Activated T-helper 2 cell treated with anti-CD3 and anti-CD28 coated beads, Interferon-gamma antibody, Interleukin-2, Interleukin-4, amounts not matched to agents 10 μg/mL and 5 μg/mL and 100 μg/mL, durations not matched to agents 14 hours and 24 hours and 36 hours (primary cell): ENCODE measurements at places on chromosomes 1 and 21.

- no peak for DNase-seq
These were observed 114.2 kb downstream of the SIK1 start for GRCh38 chr21:43312751-43313169.

- DNase-seq = no peak
These were observed 17.1 kb downstream of the PDZK1IP1 start for GRCh38 chr1:47172782-47173181.

GRCh38 chr1:220655509-220655908 lies 34.7 kb upstream of the C1orf115 start:
- no peak for DNase-seq

- no peak for DNase-seq
These were observed 42.0 kb downstream of the PCSK9 start for GRCh38 chr1:55081188-55081904.

DNA sequence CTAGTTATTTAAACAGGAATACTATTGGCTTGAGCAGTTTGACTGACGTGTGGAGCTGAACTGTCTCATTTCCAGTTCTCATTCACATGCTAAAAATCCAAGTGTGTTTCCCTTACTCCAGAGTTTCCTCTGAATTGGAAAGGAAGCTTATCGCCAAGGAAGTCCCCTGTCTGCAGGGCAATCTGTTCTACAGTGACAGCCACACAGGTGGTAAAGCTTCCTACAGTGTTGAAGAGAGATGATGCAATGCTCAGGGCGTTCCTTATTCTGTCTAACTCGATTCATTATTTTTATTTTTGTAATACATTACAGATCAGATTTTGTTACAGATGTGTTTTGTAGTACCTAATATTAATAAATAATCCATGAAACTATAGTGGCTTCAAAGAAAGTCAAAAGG lies 41.3 kb downstream of the ADAMTS5 start:
- DNase-seq = no peak

DNA sequence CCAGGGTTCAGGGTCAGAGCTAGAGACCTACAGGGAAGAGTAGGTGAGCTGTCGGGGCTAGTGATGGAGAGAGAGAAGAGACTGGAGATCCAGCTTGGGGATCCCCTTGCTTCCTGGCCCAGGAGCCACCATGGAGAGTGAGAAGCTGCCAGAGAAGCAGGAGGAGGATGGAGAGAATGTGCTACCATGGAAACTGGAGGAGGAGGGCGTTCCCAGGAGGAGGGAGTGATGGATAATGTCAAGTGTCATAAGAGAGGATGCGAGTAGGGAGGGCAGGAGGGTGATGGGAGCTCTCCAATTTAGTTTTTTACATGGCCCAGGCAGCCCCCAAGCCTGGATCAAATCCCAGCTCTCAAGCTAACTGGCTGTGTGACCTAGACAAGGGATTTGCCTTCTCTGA lies 46.5 kb upstream of the EPB41 start:
- DNase-seq = no peak

DNA sequence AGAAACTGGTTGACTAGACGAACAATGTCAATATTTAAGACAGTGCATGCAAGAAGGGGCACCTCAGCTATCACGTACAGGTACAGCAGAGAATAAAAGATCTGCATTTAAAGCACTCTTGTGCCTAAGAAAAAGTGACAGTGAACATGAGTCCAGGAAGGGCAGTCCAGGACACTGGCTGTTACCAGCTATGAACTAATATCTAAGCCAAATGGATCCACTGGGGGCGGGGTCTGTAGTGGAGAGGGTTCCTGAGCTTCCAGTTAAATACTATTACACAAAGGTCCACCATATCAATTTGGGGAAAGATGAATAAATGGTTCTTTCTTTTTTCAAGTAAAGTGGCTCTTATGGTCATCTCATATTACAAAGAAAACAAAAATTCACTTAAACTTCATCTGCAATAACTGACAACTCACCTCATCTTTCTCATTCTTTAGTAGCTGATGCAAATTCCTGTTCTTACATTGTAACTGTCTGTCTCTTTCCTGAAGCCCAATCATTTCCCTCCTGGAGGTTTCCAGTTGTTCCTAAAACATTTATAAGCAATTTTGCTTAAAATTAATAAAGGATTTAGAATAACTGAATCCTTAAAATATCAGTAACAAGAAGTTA lies 24.5 kb downstream of the SSX2IP start:
- no peak for DNase-seq

GRCh38 chr1:12544992-12545391 lies 73.0 kb downstream of the DHRS3 start:
- no peak for DNase-seq

- peak; percentile 64 for DNase-seq
These were observed 407 bp upstream of the PIGV start for GRCh38 chr1:26787381-26787705.

DNA sequence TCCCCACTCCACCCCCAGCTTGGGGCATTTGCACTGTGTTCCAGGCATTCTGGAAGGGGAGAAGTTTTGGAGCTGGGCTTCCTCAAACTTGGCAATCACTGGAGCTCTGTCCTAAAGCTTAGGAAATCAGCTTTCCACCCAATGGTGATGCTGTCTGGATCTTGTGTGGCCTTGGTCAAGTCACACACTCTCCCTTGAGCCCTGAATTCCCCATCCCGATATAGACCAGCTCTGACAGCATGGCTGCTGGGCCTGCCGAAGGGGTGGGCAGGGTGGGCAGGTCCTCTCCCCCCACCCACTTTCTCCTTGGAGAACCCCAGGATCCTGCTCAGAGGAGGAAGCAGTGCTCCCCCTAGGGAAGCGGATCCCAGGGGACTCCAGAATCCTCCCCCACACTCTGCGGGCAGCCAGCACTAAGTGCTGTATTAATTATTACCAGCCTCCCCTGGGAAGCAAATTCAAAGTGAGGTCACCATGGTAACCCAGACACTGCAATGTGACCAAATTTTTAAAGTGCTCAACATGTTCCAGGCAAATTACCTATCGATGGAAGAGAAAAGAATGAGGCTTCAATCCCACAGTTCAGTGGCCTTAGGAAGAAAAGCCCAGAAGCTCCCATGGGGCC lies 21.3 kb upstream of the LDLRAP1 start:
- DNase-seq = no peak

- DNase-seq = no peak
These were observed 4.5 kb downstream of the POLR3C start for GRCh38 chr1:145828367-145829026.

DNA sequence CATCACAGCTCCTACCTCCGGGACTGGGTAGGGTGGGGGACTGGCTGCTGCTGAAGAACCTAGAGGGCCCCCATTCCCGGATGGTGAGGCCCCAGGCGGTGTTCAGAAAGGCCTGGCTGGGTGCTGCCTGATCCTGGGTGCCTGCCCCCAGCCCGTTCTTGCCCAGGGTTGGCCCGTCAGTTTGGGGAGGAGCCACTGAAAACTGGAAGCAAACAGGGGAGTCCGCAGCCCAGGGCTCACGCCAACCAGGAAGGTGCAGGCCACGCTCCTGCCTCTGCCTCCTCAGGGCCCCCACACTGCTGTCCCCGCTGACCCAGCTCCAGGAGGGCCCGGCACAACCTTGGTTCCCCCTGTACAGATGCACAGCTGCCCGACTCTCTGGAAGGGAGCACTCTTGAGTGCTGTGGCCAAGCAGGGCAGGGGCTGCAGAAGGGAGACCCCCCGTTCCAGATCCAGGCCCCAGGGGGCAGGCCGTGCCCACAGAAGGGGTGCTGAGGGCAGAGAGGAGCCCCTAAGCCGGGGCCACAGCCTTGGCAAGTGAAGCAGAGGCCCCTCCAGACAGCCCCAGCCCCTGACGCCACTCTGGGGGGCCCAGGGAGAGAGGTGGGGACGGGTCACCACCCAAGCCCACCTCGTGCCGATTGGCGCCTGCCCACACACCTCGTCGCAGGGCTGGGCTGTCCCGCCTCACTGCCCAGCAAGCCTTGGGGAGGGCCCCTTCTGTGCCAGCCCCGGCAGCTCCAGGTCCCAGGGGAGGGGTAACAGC lies 5.5 kb downstream of the C1QTNF12 start:
- DNase-seq = no peak

GRCh38 chr1:193486671-193487229 lies 300.3 kb upstream of the B3GALT2 start:
- no peak for DNase-seq

DNA sequence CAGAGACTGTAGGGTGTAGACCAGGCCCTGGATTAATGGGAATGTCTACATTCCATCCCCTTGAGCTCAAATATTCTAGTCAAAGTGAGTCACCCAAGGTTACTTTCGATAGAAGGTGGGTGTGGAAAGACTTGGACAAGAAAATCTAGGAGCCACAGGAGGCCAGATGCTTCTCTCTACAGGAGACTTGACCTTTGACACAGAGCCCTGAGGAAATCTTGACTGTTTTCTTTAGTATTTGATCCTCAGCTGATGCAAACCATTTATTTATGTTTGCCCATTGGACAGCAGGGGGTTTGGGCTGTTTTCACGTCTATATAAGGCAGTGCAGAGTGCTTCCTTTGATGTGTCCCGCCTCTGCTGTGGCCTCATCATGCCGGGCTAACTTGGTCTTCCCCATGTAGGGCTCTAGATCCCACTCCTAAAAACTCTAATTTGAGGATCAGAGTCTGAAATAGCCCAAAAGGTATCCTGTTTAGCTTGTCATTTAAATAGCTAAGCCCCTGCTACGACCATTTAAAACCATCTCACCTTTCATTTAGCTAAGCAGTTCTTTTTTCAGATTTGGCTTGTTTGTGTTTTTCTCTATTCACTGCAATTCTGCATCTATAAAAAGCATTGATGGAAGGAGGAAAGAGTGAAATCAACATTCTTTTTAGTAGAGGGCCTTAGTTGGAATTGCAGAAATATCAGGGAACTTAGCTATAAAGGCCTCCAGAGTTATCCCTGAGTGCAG lies 15.5 kb upstream of the MAP3K7CL start:
- DNase-seq = no peak

DNA sequence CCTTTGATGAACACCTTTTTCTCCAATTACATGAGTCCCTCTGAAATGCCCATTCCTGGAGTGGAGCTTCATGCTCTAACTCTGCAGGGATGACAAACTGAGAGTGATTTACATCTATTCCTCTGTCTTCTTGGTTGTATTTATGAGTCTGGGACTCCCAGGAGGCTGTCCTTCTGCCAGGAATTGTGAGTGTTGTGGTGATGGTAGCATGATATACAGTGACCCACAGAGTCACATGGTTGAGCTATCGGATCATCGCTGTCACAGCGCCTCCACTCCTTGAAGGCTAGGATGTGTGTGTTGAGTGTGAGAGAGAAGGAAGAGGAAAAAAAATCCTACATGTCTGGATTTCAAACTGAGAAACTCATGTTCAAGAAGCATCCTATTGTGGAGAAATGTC lies 163.4 kb upstream of the CACNA1E start:
- no peak for DNase-seq

- peak; percentile 82 for DNase-seq
These were observed 45.2 kb downstream of the ATP1A1 start for GRCh38 chr1:116418091-116418830.

DNA sequence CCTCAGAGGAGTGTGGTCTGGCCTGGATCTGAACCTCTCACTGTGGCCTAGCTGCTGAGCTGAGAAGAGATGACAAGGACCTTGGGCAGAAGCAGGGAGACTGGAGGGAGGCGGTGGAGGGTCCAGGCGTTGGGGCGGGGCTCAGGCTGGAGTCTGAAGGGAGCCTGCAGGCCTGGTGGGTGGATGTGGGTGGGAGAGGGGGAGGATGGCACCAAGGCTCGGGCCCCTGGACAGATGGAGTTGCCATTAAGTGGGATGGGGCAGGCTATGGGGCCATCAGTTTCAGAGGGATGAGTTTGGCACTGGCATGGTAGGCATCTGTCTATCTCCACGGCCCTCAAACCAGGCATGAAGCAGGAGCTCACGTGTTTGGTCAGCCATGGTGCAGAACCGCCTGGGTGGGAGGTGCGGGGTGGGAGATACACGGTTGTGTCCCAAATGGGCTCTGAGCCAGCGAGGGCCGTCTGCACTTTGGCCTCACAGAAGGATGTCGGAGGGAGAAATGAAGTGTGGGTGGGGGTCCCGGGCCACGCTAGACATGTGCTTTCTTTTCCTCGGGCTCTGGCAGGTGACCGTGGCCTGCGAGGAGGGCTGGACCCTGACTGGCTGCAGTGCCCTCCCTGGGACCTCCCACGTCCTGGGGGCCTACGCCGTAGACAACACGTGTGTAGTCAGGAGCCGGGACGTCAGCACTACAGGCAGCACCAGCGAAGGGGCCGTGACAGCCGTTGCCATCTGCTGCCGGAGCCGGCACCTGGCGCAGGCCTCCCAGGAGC lies 23.6 kb downstream of the PCSK9 start:
- DNase-seq = no peak

- DNase-seq = no peak
These were observed 12.2 kb downstream of the VASH2 start for GRCh38 chr1:212962509-212962908.

- no peak for DNase-seq
These were observed 657.0 kb downstream of the AMY1C start for GRCh38 chr1:104406728-104407127.

DNA sequence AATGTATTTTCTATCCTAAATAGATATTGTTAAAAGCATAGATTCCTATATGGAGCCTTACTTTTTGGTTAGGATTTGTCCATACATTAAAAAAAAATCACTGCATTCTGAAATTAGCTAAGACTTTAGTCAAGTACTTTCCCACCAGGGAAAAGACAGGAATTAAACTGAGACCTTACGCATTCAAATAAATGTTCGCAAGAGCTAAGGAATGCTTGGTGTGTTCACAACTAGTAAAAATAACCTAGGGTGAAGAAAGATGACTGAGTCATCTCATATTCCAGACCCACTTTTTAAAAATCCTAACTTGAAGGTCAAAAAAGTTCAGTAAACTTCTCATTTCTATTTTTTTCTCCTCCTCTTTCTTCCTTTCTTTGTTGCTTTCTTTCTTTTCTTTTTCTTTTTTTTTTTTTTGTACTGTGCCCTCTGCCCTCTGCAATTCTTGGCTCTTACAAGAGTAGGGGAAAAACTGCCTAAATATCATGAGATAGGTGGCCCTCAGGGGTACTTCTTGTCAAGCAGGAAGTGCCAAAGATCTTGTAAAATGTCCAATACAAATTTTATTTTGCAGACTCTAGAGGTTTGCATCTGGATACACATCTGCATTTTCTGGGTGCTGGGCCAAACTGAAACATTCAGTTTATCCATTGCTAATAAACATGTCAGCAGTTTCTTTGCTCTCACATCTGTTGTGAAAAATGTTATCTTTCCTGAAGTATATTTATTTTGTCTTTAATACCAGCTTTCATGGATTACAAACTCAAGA lies 121.4 kb upstream of the GORAB start:
- no peak for DNase-seq

DNA sequence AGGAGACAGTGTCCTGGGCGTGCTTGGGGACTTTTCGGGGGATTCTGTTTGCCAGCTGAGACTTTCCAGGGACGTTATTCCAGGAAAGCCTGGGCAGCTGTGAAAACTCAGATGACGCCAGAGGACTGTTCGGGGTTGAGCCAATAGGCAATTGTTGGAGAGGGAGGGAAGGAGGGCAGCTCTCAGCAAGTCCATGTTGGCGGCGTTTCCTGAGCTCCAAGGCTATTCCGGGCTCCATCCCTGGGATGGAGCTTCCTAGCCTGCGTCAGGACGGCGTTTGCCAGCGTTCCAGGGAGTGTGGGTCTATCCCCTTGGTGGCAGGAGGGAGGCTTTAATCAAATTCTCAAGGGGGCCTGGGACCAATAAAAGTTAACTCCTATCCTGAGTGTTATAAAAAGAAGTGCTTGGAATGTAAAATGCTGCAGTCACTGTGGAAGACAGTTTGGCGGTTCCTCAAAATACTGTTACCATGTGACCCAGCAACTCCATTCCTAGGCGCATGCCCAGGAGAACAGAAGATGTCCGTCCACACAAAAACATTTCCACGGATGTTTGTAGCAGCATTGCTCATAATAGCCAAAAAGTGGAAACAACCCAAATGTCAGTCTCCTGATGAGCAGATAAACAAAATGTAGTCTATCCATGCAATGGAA lies 15.2 kb downstream of the SLC27A3 start:
- no peak for DNase-seq
